ENCODE measurements at places on chromosomes 7 and 10.

GRCh38 chr7:48781752-48782151, 142.6 kb upstream of the CDC14C start:
- no peak for DNase-seq

DNA sequence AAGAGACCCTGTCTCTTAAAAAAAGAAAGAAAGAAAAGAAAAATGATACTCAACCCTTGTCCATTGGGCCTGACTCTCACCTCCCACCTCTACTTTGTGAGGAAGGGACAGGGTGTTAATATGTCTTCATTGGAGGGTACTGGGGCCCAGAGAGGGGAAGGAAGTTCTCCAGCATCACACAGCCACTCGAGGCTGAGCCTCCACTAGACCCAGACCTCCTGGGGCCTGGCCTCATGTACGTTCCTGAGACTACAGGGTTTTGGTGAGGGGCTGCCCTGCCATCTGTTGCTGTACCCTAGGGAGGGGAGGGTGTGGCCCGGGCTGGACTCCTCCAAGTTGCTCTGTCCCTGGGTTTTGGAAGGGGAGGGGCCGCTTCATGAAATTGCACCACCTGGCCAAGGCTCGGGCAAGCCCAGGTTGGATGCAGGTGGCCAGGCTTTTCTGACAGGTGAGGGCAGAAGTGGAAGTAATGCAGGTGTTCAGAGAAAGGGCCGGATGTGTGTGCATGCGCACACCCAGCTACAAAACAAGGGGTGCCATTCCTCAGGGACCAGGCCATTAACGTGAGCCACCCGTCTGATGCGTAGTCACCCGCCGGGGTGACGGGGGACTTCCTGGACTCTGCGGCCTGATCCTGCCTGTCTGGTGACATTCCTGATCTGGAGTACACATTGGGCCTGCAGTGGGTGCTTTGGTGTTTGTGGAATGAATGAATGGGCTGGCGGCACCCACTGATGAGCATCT, 21.7 kb downstream of the GTF2IRD1 start:
- no peak for DNase-seq

- no peak for DNase-seq
These were observed 80.0 kb upstream of the STEAP1B start for GRCh38 chr7:22579961-22580360.

GRCh38 chr7:31948029-31948428, 122.2 kb downstream of the PDE1C start:
- DNase-seq, result no peak

- no peak for DNase-seq
These were observed 158.0 kb upstream of the AHR start for GRCh38 chr7:17140406-17140805.

DNA sequence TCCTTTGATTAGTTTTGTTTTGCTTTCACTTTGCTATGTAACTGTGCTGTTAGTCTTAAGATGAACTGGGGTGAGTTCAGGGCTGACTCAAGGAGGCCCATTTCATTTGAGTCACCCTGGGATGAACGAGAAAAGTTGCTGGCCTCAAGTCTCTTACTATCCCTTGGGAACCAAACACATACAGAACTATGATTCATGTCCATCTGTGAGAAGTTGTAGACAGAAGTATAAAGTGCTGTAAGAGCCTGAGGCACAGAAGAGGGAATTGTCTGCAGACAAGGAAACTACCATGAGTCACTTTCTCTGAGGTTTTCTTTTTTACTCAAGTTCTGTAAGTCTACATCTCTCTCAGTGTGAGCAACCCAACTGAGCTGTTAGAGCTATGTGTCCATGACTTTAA, 179.8 kb upstream of the CSTF2T start:
- DNase-seq, result no peak

DNA sequence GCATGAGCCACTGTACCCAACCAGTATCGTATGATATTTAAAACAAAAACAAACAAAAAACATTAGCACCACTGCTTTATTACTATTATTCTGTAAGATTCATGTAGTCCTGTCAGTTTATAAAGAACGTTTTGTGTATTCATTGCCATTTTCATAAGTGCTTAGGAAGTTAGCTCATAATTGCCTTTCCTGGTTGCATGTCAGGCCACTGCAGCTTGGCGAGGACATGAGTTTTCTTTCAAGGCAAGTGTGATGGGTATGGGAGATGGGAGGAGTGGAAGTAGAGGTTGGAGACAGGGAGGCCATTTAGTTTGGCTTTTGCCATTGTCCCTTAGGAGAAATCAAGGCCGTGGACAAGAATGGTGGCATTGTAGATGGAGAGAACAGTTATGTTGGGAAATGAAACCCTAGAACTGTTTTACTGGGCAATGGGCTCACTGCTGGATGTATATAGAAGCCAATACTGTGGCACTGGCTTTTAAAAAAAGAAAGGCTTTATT, 48.9 kb downstream of the TYW1 start:
- no peak for DNase-seq

GRCh38 chr10:125159932-125160855, at the start of gene CTBP2:
Gene CTBP2 (minus strand): TSS chr10:125160563.
- no peak for DNase-seq

DNA sequence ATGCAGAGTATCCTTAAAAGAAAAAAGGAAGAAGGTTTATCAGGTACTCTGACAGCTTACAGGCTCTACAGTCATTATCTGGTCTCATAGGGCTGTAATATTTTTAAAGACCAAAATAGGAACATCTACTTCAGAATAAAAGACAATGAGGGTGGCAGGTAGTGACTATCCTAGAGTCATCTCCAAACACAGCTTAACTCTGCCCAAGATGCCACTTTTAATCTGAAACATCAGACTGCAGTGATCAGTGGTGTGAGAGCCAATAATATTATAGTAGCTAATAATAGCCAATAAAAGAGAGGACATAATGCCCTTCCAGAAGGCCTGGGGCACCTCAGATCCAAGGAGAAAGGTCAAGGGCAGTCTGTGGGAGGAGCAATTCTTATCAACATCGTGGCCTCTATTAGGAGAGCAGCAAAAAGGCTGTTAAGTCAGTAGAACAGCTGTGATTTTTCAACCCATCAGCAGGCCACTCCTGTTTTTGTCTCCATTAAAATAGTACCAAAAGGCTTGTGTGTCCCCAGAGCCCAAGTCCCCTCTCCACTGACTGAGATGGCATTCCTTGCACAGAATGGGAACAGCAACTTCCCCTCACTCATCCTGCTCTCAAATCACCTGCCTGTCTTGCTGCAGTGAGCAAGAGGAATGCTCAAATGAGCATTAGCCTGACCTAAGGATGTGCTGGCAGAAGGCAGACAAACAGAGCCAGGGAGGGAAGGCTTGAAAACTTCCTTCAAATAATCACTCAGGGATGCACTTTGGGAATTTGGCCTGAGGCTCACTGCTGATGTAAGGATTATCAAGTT, 20.7 kb upstream of the SPOCK2 start:
- no peak for DNase-seq

DNA sequence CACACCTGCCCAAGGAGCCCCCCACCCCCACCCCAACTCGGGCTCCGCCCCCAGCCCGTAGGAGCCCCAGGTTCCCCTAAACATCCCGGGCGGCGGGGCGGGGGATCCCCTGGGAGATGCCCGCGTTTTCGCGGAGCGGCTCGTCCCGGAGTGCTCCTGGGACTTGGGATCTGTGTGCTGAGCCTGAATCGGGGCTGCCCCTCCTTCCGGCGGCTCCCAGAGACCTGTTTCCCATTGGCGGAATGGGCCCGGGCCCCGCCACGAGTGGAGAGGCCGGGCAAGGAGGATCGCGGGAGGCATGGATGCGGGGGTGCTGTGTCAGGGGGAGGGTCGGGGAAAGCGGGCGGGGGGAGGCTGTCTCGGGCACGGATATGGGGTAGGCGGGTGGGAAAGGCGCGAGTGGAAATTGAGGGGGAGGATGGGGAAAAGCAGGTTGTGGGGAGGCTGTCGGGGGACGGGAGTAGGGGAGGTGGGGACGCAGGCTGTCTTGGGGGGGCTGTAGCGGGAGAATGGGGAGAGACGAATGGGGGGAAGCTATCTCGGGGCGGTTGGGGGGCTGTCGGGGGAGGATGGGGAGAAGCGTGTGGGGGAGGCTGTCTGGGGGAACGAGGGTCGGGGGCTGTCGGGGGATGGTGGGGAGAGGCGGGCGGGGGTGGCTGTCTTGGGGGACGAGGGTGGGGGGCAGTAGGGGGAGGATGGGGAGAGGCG, 572 bp upstream of the BHLHA15 start:
- no peak for DNase-seq

DNA sequence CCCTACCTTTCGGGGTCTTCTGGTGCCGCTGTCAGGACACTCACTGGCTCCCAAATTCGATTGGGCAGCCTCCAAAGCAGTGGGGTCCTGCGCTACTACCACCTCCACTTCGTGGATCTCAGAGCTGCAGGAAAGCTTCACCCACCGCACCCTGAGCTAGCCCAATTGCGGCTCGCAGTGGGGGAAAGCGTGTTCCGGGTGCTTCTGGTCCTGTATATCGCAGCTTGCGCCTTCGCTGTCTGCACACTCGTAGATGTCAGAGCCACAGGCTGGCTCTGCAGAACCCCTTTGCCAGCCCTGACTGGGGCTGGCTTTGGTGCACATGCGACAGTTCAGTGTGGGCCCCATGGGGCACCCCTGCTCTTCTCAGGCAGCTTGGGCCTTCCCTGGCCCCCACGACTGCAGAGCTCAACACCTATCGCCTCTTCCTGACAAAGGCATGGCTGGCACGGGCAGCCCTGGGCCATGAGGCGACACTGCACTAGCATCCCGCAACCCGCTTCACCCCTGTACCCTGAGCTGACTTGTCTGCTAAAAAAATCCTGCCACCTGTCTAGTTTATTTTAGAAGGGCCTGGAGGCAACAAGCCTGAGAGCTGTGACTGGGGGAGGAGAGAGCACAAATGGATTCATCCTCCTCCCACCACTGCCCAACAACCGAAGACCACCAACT, 78.7 kb upstream of the ABI1 start:
- DNase-seq, result no peak

GRCh38 chr7:155795401-155795800, 16.9 kb downstream of the SHH start:
- no peak for DNase-seq

- DNase-seq, result no peak
These were observed 29.4 kb downstream of the CDH23 start for GRCh38 chr10:71426058-71426605.

GRCh38 chr7:63080831-63081230, 917.8 kb upstream of the ZNF722 start:
- no peak for DNase-seq

GRCh38 chr7:117210908-117211307, 112.0 kb downstream of the WNT2 start:
- no peak for DNase-seq
